ENCODE measurements at places on chromosomes 2 and 18.

DNA sequence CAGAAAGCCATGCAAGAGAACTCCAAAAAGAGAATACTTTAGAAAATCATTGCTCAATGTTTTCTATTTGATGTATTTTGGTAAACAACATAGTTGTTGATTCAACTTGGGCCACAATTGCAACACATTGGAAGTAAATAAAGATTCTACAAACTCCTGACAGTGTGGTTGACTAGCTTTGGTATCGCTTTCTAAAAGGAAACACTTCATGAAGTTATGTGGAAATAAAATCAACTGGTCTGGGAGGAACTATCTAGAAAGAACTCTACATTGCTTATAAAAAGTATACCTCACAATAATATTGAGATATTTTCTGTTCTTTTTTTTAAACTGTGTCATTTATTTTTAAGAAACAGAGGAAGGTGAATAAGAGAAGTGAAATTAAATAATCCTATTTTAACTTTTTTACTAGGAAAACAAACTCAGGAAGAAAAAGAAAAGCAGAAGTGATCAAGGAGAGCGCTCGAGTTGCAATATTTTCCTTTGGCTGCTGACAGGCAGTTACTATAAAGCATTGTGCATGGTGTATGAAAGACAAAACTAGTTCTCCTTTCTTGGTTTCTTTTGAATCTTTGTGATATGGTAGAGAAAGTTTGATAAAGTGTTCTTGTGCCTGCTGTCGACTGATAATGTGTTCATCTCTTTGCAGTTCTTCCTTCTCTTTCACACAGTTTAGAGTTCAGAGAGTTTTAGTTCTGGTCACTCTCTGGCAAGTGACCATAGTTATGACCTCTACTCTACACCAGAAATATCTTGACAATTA lies 3.0 kb downstream of the DHRS9 start:
- no peak for DNase-seq

- DNase-seq: no peak
Observed at GRCh38 chr2:172012677-172013391, 13.1 kb downstream of the METAP1D start.

DNA sequence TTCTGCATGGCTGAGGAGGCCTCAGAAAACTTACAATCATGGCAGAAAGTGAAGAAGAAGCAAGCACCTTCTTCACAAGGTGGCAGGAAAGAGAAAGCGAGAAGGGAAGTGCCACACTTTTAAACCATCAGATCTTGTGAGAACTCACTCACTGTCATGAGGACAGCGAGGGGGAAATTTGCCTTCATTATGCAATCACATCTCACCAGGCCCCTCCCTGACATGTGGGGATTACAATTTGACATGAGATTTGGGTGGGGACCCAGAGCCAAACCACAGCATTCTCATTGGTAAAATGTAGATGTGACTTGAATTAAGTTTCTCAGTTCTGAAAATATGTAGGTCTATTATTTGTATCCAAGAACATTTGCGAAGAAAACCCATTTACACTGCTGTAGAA lies 854.8 kb downstream of the EPHA4 start:
- no peak for DNase-seq

- no peak for DNase-seq
Observed at GRCh38 chr2:7905756-7906155, 776.1 kb upstream of the ID2 start.

GRCh38 chr18:70499218-70499691 lies 210.4 kb downstream of the SOCS6 start:
- DNase-seq: no peak

DNA sequence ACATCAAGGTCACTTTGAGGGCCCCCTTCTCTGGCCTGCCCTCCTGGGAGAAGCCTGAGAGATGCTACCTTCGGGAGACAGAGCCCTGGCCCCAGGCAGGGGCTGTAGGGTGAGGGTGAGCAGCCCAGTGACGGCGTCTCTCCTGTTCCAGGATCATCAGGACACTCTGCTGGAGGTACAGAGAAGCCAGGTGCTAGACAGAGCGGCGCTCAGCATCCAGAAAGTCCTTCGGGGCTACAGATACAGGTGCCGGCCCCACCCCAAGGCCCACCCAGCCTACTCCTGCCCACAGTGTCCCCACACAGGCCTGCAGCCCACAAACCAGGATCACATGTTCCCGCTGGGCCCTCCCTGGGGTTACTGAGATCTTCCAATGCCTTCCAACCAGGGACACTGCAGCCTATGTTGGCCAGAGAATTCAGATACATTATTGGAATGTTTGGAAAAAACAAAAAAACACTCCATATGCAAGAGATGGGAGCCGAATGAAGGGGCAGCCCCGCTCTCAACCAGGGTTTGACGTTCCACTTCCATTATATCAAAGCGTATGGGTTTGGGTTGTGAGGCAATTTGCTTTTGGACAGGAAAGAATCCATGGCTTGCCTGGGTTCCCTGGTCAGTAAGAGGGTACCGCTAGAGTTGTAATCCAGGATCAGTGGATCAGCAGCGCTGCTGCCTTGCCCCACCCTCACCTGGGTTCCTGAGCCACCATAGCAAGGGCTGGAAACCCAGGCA lies 49.5 kb upstream of the GPR17 start:
- DNase-seq: no peak

DNA sequence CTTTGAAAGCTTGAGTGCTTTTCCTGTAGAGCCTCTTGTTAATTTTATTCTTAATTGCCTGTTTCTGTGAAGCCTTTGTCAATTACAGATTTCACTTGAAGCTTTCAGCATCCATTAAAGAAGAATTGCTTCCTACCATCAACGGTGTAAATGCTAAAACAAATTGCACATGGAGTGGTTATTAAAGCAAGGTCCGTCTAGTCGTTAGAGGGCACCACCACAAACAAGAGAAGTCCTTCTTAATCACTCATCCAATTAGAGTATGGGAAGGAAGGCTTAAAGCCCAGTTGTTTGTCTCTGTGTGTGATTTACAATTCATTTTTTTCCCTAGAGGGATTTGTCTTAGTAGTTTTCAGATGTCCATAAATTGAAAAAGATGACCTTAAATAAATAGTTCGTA lies 1.6 kb downstream of the KCNJ3 start:
- no peak for DNase-seq

DNA sequence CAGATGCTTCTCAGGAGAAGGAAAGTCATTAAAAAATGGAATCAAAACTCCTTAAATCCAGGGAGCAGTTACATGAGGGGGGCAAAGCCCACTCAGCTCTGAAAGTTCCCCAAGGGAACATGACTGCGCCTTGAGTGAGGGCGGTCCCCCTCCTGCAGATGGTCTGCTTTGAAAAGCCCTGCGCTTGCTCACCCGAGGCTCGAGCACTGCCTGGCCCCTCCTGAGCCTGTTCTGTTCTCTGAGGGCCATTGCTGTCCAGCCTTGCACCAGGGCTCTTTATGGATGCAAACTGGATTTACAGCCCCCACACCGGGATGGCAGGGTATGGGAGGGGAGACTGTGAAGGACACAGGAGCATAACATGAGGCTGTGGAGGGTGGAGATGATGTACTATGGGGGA lies 37.8 kb upstream of the DNMT3A start:
- DNase-seq: no peak

- DNase-seq: no peak
Observed at GRCh38 chr2:96733931-96734330, 5.9 kb downstream of the LMAN2L start.

DNA sequence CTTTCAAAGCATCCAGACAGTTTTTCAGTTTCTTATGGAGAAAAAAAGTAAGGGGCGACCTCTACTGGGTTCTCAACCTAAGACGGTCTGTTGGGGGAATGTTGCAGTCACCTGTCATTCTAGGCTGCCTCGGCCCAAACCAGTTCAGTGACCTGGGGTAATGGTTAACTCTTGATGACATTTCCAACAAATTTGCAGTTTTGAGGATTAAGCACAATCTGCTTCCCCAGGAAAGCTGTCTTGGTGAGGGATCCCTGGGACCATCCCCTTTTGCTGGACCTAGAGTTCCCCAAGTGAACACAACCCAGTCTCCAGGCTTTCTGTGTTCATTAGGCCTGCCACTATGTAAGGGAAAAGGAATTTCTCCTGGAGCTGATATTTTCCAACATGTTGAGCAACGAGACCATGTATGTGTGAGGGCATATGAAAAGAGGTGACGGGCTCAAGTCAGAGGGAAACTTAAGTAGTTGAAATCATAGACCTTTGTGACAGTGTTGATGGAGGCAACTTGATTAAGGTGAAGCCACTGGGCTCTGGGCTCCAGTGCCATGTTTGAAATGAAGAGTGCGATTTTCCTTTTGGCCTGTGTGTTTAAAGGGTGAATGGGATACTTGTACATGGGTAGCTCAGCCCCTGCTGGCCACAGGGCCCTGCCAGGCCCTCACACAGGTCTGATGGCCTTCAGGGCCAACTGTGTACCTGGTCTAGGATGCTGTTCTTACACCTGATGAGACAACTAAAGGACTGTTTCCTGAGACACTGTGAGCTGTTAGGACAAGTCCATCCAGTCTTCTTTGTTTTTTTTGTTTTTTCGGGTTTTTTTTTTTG lies 27.0 kb downstream of the FOSL2 start:
- no peak for DNase-seq

GRCh38 chr2:148903979-148904378 lies 29.0 kb downstream of the KIF5C start:
- DNase-seq: no peak

GRCh38 chr2:105864262-105864661 lies 119.5 kb downstream of the NCK2 start:
- no peak for DNase-seq

- DNase-seq: no peak
Observed at GRCh38 chr2:167181134-167181533, 292.9 kb downstream of the XIRP2 start.

DNA sequence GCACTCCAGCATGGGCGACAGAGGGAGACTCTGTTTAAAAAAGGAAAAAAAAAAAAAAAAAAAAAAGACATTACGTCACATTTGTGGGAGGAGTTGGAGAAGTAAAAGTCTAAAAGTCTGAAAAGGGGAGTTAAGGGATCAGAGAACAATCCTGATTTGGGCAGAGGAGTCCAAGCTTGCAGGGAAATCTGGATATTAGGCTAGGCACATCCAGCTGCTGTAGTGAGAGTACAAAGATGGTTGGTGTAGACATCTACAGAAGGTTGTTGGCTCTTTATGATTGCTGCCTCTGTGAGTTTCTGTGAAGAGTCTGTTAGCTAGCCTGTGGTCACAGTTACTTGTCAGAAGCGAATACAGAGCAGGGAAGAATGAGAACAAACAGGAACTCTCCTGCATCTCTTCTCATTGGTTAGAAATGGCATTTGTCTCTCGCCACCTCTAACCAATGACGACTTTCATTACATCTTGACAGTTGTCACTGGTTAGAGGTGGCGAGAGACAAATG lies 3.3 kb upstream of the OSBPL6 start:
- no peak for DNase-seq

GRCh38 chr2:227033471-227034148 lies 130.4 kb downstream of the COL4A4 start:
- DNase-seq: no peak

DNA sequence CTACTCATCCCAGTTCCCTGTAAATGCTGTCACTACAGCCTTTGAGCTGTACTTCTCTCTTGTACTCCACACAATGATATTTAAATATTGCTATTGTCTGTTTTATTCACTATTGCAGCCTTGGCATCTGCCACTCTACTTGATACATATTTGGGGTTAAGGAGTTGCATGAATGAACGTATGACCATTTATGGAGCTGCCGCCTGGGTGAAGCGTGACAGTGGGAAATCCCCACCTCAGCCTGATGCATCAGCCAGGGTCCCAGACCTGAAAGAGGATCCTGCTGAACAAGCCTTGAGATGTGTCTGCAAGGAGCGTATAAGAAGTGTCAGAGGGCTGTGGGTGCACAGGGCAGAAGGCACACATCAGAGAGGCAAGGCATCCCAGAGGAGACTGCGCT lies 39.1 kb downstream of the MRPL35 start:
- DNase-seq: no peak

- DNase-seq: no peak
Observed at GRCh38 chr2:46142546-46143428, 154.4 kb upstream of the EPAS1 start.

DNA sequence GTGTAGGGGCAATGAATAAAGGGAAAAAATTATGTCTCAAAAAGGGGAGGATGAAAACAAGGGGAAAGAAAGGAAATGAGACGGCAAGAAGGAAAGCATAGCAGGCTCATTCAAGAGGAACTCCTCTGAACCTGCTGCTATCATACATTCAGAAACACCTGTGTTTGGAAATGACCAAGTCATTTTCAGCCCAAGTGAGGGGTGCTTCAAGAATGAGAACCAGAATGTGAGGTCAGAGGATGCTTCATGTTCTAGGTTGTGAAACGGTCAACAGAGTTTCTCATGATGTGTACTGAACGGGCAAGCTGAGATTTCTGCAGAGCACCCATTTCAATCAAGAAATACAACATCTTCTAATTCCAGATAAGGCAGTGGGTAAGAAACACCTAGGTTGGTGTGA lies 1367.2 kb upstream of the CELF4 start:
- no peak for DNase-seq

- DNase-seq: no peak
Observed at GRCh38 chr18:67216846-67217245, 299.7 kb downstream of the DSEL start.

DNA sequence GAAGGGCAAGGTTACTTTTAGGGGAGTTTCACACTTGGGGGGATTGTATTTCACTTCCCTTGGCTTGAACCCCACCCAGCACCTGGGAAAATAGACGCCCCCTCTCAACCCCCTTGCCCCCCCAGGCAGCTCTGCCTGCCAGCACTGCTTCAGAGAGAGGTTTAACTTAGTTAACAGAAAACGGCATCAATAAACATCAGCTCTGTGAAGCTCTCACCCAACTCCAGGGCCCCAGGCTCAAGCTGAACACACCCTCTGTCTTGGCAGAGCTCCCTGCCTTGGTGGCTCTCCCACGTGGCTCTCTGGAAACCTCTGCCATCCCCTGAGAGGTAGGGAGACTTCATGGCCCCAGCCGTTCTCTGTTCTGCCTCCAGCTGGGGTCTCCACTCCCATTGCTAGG lies 244.1 kb downstream of the ACKR3 start:
- DNase-seq: no peak

DNA sequence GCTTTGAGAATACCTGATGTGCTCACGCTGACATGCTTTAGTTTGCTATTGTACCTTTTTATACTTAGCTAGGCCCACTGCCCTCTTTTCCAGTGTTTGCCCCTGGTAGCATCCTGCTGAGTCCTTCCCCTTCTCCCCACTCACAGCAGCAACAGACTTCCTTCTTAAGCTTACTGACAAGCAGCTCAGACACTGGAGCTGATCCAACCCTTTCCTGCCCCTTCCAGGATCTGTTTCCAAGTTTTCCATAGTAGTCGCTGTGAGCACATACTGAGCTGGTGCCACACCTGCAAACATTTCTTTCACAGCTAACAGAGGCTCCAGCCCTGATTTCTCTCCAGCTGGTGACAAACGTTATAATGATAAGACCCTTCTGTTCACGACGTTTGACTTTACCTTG lies 991.4 kb upstream of the CELF4 start:
- DNase-seq: no peak

DNA sequence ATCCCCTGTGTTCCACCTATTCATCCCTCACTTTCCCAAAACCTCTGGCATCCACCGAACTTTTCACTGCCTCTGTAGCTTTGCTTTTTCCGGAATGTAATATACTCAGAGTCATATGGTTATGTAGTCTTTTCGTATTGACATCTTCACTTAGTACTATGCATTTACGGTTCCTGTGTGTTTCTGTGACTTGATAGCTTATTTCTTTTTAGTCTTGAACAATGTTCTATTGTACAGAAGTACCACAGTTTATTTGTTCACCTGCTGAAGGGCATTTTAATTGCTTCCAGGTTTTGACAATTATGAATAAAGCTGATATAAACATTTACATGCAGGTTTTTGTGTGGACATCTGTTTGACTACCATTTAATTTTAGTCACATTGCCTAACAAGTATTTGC lies 154.7 kb upstream of the DOK6 start:
- no peak for DNase-seq
